RCC 7860 (cell line): ENCODE measurements at places on chromosomes 13 and 19.

GRCh38 chr19:32287086-32287485 is 58.3 kb upstream of the ZNF507 start:
- DNase-seq, result no peak

- DNase-seq, result no peak
Observed at GRCh38 chr13:73860501-73860900, 273.7 kb downstream of the KLF12 start.

- peak; percentile 79 for DNase-seq
Observed at GRCh38 chr13:44231786-44232516, 141.7 kb upstream of the SERP2 start.

DNA sequence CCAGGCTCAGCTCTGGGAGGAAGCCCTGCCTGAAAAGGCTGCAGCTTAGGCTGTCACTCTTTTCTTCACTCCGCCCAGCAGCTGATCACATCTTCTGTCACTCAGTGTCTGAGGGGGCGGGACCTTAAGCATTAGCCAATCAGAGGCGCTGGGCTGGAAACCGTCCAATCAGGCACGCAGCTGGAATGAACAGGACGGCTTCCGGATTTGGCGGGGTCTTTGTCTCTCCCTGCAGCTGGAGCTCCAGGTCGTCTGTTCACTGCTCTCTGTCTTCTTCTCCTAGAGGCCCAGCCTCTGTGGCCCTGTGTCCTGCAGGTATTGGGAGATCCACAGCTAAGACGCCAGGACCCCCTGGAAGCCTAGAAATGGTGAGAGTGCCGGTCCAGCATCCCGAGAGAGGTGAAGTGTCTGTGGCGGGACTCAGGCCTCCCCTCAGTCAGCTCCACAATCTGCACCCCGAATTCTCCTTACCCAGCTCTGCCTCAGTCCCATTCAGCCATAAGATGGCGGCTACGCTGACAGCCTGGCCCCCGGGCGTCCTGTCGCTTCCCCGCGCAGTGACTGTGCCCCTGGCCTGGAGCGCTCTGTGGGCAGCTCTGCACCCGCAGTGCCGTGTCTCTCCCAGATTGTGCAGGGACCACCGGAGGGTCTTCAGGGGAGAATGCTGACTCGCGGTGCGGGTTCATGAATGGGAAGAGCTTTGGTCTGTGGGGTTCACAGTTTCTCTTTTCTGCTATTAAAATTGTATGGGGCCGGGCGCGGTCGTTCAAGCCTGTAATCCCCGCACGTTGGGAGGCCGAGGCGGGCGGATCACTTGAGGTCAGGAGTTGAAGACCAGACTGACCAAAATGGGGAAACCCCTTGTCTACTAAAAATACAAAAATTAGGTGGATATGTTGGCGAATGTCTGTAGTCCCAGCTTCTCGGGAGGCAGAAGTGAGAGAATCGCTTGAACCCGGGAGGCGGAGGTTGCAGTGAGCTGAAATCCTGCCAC is at the start of gene ZNF66:
Gene ZNF66, plus strand, starts transcription at position 222 of the 994 bp plus-strand sequence. Its CDS starts 144 bp downstream, at position 366.
- DNase-seq, result peak; percentile 90

DNA sequence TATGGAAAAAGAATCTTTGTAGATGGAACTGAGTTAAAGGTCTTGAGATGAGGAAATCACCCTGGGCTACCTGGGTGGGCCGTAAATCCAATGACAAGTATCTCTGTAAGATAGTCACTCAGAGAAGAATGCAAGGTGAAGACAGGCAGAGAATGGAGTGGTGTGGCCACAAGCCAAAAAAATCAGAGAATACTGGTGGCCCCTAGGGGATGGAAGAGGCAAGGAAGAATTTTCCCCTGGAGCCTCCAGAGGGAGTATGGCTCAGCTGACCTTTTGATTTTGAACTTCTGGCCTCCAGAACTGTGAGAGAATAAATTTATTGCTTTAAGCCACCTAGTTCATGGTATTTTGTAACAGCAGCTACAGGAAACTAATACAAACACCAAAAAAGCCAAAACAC is 32.7 kb upstream of the CSNK1A1L start:
- no peak for DNase-seq

DNA sequence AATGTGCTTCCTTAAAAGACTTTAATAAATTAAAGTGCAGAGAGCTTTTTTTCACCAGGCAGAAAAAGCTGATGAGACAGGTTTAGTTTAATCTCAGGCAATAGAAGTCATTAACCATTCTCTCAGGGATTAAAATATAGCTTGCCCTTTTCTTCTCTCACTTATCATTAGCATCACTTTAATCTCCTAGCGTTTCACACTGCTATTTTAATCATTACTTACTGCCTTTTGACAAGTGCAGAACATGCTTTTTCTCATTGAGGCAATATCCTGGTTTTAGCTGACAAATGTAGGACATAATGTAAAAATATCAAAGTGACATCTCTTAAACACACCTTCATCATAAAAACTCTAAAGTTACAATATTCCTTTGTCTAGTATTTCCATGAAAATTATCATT is 94.6 kb downstream of the DACH1 start:
- no peak for DNase-seq

DNA sequence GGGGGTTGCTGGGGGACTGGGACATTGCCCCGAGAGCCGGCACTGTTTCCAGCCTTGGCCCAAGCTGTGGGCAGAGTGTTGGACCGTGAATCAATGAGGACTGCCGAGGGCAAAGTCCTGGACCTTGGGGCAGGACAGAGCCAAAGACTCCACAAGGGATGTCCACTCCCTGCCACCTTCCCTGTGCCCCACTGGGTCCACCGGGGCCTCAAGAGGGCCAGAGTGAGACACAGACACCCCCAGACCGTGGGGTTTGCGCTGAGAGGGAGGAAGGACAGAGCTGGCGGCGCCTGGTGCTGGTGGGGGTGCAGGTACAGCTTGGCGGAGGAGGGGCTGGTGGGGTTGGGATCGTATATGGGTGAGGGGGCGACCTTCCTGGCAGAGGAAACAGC is 11.8 kb downstream of the MAST3 start:
- DNase-seq, result no peak

GRCh38 chr13:37735293-37735692 is 134.3 kb downstream of the TRPC4 start:
- DNase-seq, result no peak

- peak; percentile 25 for DNase-seq
Observed at GRCh38 chr19:13100031-13100588, 2.5 kb downstream of the LYL1 start.

DNA sequence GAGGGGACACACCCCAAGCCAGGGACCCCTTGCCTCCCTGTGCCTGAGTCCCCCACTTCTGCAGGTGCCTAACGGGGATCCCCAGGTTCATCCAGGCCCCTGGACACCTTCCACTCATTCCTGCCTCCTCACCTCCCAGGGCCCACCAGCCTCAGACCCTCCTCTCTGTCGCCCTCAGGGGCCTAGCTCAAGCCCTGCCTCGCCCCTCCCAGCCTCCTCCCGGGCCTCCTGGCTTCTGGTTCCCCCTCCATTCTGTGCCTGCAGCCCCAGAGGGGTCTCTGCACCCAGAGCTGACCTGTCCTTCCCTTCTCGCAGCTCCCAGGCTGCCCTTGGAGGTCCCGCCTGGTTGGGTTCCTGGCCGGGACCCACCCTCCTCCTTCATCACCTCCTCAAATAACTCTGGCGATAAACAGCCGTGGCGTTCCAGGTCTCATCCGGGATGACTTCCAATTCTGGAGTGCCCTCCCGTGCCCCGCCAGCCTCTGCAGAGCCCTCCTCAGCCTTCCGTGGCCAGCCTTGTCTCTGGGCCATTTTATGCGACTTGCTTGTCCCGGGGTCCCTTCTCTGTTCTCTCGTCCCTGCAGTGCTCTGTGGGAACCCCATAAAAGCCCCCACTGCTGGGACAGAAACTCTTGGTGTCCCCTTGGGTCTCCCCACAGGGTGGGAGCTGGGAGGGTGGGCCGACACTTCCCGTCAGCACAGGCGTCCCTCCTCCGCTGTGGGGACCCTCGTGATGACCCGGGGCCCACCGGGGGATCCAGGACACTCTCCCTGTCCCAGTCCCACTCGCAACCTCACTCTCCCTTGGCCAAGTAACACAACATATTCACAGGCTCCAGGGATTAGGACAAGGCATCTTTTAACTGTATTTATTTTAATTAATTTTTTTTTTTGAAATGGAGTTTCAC is 9.2 kb downstream of the JOSD2 start:
- DNase-seq, result no peak

DNA sequence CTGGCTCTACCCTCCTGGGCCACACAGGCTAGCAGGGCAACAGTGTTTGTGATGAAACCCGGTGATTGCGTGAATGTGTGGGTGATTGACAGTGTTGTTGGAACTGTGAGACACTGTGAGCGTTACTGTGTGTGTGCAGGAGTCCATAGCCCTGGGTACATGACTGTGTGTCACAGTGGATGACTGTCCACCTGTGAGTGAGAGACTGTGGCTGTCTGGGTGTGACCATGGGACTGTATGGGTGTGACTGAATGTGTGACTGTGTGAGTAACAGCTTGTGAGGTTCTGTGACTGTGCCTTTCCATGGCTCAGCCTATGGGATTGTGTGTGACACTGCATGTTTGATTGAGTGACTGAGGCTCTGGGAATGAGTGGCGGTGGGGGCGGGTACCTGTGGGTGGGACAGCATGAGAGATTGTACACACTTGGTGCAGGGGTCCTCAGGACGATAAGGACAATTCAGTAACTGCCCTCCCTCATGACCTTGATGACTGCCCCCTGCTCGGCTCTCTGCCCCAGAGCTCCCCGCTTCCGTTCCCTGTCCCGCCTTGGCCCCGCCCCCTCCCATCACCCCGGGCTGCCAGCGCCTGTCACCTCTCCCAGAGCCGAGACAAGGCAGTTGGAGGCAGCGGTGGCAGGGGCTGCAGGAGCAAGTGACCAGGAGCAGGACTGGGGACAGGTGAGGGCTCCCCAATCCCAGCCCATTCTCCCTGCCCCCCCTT is at the start of gene GIPR:
Gene GIPR, plus strand, starts transcription at position 602 of the 722 bp plus-strand sequence. CDS start 1,300 bp downstream, outside the sequence.
- peak; percentile 70 for DNase-seq

- DNase-seq, result no peak
Observed at GRCh38 chr13:100442095-100442832, 146.3 kb downstream of the GGACT start.

DNA sequence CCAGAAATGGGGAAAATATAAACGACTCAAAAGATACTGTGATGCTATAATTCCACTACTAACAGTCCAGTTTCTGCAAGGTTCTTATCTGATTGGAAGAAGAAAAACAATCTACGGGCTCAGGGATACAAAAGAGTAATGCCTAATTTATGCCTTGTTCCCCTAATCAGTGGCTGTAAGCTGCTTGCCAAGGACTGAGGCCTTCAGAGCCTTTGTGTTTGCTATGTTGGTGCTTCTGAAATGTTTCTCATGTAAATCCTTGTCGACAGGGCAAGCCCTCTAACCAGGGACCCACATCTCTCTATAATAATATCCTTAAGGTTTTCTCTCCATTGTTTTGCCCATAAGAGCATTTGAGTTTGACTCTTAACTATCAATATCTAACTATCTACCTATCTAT is 89.7 kb upstream of the CLDN10 start:
- DNase-seq, result no peak

DNA sequence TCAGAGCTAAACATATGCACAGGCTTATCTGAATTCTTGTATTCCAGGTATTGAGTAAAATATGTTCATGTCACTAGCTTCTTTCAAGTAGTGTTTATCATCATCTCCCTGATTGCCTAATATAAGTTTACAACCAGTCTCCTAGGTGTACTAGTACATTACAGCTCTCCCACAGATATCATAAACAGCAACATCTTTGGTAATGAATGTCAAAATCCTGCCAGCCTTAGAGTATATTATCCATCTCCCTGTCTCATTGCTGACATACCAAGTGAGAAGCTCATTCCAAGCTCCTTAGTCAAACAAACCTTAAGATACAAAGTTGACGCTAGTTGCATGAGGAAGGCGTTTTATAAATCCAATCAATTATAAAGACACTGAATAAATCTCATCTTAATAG is 689.1 kb upstream of the GPC6 start:
- no peak for DNase-seq

GRCh38 chr19:41356984-41357739 is 3.4 kb upstream of the TGFB1 start:
- DNase-seq, result no peak

- DNase-seq, result no peak
Observed at GRCh38 chr13:106275446-106276032, 259.9 kb downstream of the EFNB2 start.

DNA sequence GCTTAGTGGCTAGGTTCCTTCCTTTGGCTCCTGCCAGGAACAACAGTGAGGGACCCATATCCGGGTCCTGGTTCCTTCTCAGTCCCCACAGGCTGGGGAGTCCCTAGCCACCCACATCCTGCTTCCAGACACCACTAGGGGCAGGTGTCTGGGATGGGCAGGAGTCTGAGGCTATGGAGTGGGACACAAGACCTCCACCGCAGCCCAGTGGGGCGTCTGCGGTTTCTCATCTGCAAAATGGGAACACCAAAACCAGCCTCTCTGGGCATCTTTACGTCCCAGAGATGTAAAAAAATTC is 879 bp upstream of the FCGBP start:
- no peak for DNase-seq

DNA sequence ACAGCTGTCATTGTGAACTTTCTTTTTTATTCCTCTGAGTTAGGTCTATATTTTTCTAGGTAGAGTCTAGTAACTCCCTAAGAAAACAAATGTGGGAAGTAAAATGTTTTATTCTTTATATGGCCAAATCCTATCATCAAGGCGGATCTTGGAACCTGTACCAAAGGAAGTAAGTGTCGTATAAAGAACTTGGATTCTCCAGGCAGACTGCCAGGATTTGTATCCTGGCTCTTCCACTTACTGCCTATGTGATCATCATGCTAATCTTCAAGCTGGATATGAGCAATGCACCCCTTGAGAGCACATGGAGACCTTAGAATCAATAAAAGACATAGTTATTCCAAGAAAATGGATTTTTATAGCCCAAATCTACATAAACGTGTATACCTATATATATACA is 286.5 kb downstream of the PCDH17 start:
- DNase-seq, result no peak

GRCh38 chr19:14090509-14091080 is at the start of gene SAMD1:
TSS of gene SAMD1 (minus strand) at chr19:14090751.
- DNase-seq, result peak; percentile 60

- DNase-seq, result peak; percentile 88
Observed at GRCh38 chr19:49148784-49149651, 6.2 kb downstream of the HRC start.

DNA sequence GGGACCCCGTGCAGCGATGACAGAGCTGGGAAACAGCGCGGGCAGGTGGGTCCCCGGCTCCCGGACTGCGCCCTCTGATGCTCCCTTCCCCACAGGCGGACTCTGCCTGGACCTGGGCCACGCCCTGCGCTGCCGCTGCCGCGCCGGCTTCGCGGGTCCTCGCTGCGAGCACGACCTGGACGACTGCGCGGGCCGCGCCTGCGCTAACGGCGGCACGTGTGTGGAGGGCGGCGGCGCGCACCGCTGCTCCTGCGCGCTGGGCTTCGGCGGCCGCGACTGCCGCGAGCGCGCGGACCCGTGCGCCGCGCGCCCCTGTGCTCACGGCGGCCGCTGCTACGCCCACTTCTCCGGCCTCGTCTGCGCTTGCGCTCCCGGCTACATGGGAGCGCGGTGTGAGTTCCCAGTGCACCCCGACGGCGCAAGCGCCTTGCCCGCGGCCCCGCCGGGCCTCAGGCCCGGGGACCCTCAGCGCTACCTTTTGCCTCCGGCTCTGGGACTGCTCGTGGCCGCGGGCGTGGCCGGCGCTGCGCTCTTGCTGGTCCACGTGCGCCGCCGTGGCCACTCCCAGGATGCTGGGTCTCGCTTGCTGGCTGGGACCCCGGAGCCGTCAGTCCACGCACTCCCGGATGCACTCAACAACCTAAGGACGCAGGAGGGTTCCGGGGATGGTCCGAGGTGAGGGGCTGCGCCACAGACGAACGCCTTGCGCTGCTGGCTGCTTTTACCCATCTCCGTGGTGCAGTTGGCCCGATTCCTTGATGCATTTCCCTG is 7.8 kb upstream of the SELENOV start:
- no peak for DNase-seq

- DNase-seq, result peak; percentile 9
Observed at GRCh38 chr13:35720690-35721554, 244.4 kb upstream of the MAB21L1 start.
